Stimulated activated CD8-positive, alpha-beta memory T cell treated with anti-CD3 and anti-CD28 coated beads, Interleukin-7, amount 100 ng/mL, for 1 hour (primary cell): ENCODE measurements at places on chromosomes 7 and 10.

GRCh38 chr7:115707258-115708012 is 323.1 kb downstream of the TFEC start:
- no peak for DNase-seq

DNA sequence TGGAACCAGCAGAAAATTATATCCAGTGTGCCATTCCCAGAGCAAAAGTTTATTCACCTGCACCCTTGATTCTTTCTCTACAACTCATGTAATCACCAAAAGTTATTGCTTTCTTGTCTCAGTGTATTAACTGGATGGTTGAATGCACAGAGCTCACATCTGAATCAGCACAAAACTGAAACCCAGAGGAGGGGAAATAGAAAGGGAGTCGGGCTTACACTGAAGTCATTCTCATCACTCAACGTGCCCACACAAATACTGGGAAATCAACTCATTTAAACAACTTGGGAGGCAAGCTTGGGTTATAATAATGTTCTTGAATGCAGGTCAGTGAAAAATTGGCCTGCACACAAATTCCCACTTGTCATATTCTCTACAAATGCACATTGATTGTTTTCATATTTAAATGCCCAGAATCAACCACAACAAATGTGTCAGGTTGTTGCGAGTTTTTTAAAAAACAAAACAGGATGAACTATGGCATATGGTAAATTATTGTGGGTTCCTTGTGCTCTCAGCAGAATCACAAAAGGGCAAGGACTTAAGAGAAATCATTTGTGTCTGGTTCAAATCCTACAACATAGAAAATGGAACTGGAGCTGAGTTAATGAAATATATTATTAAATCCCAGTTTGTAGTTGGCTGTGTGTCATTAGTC is 125.9 kb upstream of the NOBOX start:
- no peak for DNase-seq

DNA sequence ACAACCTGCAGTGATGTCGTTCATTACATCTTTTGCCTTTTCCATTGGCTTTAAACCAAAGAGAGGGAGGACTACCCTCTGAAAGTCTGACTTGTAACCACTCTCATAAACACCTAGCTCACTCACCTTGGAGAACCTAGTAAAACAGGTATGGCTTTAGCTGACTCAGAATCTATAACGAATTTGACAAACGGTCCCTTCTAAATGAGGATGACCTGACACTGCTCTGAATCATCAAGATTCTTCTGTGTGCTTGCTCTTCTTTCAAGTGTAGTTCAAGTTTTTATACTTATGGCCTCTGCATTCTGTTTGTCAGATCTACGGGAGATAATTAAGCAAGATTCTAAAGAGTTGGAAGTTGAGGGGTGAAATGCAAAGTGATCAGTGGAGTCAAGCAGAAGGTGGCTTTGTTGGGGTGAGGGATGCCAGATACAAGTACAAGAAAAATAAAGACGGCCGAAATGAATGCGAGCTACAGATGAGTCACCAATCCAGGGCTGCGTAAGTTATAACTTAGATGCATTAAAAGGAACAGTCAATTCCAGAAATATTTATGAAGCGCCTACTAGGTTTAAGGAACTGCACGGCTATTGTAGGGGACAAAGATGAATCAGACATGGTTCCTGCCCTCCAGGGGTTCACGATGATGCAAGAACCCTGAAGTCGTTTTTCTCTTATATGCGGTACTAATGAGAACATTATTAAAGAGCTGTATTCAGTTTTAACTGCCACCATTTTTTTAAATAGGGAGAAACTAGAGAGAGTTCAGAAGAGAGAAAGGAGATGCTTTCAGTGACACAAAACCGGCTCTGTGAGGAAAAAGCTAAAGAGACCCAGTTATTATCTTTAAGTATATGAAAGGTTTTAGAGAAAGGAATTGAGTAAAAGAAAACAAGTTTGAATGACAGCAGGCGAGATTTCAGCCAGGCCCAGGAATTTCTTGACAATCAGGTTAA is 6.5 kb downstream of the HIPK2 start:
- no peak for DNase-seq

- DNase-seq, result no peak
Observed at GRCh38 chr10:1050554-1050953, 1.6 kb upstream of the IDI1 start.
